ENCODE measurements at places on chromosomes 12 and 14.
A peak's percentile ranks its signal among the peaks of the same experiment; 100 is the strongest.

- peak; percentile 95 for DNase-seq
Observed at GRCh38 chr12:51172515-51173431, at the start of gene TFCP2. Gene TFCP2, minus strand, starts transcription at chr12:51173135. Its CDS starts 713 bp downstream, at chr12:51172422.

- no peak for DNase-seq
Observed at GRCh38 chr12:125049093-125049458, 16.2 kb upstream of the AACS start.

DNA sequence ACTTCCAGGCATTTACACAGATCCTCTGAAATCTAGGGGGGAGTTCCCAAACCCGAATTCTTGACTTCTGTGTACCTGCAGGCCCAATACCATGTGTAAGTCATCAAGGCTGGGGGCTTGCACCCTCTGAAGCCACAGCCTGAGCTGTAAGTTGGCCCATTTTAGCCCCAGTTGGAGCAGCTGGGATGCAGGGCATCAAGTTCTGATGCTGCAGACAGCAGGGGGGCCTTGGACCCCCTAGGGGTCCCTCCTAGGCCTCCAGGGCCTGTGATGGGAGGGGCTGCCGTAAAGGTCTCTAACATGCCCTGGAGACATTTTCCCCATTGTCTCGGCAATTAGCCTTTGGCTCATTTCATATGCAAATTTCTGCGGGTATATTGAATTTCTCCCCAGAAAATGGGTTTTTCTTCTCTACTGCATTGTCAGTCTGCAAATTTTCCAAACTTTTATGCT is 59.5 kb downstream of the LRIG3 start:
- DNase-seq = no peak

DNA sequence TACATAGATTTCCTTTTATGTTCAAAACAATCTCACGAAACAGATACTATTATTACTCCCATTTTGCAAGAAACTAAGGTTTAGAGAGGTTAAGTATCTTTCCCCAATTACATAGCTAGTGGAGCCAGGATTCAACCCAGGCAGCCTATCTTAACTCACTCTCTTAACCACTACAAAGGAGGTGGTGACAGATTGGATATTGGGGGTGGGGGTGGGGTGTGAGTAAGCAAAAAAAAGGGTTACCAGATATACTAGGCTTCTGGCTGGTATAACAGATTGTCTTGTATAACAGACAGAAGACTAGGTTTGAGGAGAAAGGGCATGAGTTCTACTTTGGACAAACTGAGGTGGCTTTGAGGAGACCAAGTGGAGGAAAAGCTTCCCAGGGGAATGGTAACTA is 2.1 kb downstream of the GMFB start:
- no peak for DNase-seq

- DNase-seq = no peak
Observed at GRCh38 chr12:129234209-129234608, 380.9 kb downstream of the GLT1D1 start.

GRCh38 chr12:85531341-85531740 is 251.3 kb downstream of the ALX1 start:
- no peak for DNase-seq

- DNase-seq = no peak
Observed at GRCh38 chr12:54404061-54405004, 14.7 kb downstream of the ITGA5 start.

- no peak for DNase-seq
Observed at GRCh38 chr12:10307630-10308029, at the start of gene KLRD1. Gene KLRD1, plus strand, starts transcription at chr12:10307870. Its CDS starts 208 bp downstream, at chr12:10308078.

DNA sequence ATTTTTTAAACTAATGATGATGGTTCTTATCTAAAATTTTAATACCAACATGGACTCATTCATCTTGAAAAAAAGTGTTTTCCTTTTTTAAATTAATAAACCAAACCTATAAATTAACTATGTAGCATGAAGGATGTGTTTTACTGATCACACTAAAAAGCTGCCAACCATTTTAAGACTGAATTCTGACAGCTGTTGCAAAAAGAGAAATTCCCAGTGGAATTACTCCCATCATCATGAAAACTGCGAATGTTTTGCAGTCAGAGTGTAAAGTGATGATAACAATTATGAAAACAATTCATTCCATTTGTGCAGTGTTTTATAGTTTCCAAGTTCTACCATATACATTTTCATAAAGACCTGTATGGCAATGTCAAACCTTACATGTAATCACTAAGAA is 232.8 kb downstream of the SLC2A13 start:
- DNase-seq = no peak

- no peak for DNase-seq
Observed at GRCh38 chr14:97850466-97850865, 1053.3 kb downstream of the VRK1 start.

DNA sequence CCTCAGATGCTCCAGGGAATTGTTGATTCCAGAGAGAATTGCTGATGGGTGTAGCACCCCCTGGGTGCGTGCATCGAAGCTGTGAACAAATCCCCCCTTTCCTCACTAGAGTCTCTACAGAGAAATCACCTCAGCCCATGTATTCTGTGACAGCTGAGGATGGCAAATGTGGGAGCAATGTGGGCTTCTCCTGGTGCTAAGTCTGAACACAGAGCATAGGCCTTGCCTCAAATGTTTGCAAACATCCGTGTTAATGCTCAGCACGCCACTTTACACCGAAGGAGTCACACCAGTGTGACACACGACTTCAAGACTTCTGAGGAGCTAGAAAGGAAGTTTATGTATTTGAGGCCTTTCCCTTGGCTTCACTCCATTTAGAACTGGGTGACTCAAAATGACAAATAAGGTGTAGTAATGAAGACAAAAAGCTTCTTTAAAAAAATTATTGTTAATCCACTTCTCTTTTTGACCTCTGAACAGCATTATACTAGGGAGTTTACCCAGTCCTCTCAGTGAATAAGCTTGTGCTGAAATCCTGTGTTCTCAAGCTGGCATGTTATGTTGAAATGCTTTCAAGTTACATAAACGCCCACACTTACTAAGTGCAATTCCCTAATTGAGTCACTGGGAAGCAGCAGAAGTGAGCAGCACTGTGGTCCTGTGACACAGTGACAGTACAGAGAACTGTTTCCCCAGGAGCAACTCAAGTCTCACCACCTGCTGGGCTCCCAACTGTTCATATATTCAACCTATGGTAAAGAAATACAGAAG is 92.9 kb downstream of the FAR2 start:
- peak; percentile 57 for DNase-seq

GRCh38 chr12:79644274-79645234 is 46.2 kb downstream of the PAWR start:
- DNase-seq = no peak

DNA sequence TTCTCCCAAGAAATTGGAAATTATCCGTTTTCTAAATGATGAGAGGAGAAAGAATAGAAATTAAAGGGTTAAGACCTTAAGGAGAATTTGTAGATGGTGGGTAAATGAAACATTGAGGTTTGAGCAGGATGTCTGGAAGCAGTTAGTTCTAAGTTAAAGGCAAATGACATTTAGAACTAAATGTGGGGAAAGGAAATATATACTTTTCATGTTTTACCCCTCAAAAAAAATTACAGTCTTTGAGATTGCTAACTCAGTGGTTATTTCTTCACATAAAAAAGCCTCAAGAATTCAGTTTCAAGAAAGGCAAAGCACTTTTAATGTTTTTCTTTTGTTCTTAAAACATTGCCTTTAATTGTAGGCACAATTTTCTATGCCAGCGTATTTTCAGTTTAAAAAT is 114.0 kb downstream of the PLEKHA5 start:
- no peak for DNase-seq

DNA sequence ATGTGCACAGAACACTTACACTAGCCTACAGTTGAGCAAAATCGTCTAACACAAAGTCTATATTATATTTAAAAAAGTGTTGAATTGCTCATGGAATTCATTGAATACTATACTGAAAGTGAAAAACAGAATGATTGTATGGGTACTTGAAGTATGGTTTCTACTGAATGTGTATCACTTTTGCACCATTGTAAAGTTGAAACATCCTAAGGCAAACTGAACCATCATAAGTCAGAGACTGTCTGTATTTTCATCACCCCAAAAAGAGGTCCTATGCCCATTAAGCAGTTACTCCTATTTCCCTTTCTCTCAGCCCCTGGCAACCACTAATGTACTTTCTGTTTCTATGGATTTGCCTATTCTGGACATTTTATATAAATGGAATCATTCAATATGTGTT is 4.4 kb upstream of the AMIGO2 start:
- DNase-seq = no peak

DNA sequence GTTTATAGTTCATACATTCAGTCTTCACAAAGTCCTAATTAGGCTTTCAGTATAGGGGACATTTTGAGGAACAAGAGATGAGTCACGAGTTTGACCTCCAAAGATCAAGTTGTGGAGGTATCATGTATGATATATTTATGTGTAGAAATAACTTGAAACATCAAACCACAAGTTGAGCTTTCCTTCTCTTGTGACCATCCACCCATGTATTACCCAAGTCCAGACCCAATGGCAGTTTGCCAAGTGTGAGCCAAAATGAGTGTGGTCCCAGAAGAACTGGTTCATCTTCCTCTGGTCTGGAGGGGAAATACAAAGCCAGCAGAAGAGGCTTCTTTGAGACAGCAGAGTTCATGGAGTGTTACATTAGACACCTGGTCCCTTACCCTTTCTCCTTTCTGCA is 104.9 kb downstream of the ATP23 start:
- DNase-seq = no peak

DNA sequence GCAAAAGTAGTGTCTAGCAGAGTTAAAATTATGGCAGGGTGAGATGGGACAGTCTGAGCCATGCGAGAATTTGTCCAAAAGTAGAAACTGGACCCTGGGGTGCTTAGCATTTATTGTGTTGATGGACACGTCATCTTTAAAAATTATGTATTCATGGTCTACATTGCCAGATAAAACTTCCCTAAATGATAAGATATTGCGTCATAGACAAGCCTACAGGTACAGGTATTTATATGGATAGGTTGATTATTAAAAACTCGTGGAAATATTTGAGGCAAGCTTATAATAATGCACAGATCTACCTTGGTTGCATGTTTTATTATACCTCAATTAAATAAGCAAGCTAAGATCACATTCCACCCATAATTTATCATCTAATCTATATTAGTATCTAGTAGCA is 196.0 kb upstream of the PDZRN4 start:
- DNase-seq = no peak

DNA sequence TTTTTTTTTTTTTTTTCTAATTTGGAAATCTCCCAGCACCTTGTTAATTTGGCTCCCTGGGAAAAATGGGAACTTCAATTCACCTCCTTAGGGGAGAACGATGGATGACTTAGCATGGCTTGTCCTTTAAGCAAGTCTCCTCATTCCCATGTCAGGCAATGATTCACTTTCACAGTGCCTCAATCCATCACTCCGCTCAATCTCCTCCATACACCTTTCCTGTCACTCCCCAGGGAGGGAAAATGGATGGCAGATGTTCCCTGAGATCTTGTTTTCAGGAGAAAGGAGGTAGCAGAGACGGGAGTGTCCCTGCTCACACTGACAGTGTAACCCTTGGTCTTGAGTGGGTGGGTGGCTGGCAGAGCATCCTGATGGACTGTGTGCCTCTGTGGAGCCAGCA is 51.0 kb downstream of the SLC8A3 start:
- no peak for DNase-seq

DNA sequence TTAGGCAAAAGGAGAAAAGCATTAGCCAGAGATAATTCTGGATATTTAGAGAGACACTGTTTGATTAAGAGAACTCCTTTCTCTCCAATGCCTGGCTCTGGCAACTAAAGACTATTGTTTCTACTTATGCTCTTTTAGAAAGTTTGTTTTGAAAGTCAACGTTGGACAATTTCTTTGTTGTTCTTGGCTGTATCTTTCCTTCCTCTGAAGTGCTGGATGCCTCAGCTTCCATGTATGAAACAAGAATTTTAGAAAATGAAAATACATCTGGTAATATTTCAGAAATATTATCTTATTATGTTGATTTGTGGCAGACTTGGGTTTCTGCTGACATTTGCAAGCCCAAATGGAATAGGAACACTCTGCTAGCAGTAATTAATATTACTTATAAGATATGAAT is 382.6 kb downstream of the SNAPC1 start:
- DNase-seq = no peak

- DNase-seq = no peak
Observed at GRCh38 chr12:54622463-54623183, 12.1 kb downstream of the LACRT start.

GRCh38 chr12:22318108-22318737 is 16.3 kb downstream of the ST8SIA1 start:
- no peak for DNase-seq

DNA sequence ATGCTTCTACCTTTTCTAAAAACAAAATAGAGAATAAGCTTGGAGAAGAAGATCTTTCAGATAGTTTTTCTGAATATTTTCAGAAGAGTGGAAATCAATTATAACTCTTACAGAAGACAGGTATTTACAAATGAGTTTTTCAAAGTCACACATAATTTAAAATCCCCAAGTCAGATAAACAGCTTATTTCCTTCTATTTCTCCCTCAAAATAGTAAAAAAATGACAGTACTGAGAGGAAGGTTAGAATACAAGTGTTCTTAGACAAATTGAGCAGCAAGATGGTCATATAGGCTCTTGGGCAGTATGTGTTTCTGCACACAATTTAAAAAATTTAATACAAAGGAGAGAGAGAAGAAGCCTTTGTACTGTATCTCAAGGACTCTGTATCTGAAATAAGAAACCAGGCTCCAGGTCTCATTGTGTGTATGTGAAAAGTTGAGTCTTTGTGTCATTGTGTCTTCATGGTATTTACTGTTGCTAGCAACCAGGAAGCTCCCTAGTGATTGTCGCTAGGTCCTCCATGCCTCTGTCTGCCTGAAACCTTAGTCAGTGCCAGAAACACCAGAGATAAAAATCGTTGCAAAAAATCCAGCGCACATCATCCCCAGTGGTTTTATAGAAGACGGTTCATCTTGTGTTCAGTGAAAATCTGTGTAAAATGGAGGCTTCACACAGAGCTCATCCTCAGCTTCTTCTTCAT is 12.9 kb upstream of the TUBA1A start:
- DNase-seq = no peak

DNA sequence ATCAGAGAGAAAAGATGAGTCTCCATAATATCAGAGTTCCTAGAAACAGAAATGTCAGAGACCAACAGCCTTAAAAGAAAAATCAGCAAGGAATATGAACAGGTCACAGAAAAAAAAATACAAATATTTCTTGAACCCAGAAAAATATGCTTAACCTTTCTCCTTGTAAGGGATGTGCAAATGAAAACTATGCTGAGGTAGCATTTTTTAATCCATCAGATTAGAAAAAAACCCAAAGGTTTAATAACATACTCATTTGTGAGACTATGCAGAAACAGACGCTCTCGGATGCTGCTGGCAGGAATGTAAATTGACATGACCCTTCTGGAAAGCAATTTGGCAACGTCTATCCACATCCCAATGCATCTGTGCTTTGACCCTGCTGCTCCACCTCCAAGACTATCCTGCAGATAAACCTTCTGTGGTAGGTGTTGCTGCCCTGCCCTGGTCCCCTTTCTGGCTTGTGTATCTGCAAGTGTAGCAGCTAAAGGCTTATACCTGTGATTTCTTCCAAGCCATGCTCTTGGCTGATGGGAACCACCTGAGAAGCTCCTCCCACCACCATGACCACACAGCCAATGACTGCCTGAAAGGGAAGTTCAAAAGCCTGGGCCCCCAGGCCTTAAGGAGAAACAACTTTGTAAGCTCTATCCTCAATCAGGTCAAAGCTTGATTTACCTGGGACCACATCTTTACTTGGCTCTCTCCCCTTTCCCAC is 49.4 kb downstream of the LTBP2 start:
- DNase-seq = no peak

- DNase-seq = no peak
Observed at GRCh38 chr14:67951529-67952135, 132.1 kb downstream of the RAD51B start.

All from MG63 (cell line).